ENCODE measurements at places on chromosomes 3 and 15.

GRCh38 chr15:70596354-70597055 is 166.9 kb downstream of the UACA start:
- DNase-seq = no peak

DNA sequence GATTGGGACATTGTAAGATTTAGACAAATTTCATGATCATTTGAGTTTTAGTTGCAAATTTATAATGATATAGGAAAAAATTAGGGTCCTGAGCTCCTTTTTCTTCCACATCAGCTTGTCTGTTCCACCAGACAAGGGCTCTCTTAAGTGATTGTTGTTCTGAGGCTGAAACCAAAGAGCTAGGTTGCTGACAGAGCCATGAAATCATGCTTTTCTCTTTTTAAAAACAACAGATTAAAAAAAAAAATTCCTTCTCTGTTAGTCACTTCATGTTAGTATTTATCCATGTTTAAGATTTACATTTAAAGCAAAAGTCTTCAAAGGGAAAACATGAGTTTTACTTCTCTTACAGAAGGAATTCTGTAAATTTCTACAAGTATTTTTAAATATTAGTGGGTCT is 56.8 kb downstream of the ATP2C1 start:
- no peak for DNase-seq

GRCh38 chr3:49638445-49638844 is 35.7 kb upstream of the APEH start:
- no peak for DNase-seq

DNA sequence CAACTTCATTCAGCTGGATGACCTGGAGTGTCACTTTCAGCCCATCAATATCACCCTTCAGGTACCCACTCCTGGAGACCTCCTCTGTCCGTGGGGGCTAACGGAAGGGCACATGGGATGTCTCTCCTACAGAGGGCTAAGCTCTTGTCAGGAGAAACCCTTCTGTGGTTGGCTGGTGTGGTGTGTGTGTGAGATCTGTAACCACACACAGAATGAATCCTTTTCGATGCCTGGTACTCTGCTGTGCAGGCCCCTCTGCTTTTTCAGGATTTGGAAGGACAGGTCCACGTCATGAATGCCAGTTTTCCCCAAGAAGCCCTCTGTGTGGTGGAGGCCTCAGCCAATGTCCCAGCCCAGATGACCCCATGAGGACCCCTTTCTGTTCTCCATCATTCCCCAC is 117.7 kb upstream of the CTDSPL start:
- no peak for DNase-seq

GRCh38 chr15:92662762-92663161 is 7.2 kb upstream of the FAM174B start:
- DNase-seq = no peak

- no peak for DNase-seq
These were observed 7.2 kb upstream of the DGKG start for GRCh38 chr3:186369217-186369616.

GRCh38 chr3:36318621-36319200 is 61.6 kb upstream of the STAC start:
- no peak for DNase-seq

- peak; percentile 48 for DNase-seq
These were observed 152.2 kb downstream of the IGSF11 start for GRCh38 chr3:118882353-118882947.

DNA sequence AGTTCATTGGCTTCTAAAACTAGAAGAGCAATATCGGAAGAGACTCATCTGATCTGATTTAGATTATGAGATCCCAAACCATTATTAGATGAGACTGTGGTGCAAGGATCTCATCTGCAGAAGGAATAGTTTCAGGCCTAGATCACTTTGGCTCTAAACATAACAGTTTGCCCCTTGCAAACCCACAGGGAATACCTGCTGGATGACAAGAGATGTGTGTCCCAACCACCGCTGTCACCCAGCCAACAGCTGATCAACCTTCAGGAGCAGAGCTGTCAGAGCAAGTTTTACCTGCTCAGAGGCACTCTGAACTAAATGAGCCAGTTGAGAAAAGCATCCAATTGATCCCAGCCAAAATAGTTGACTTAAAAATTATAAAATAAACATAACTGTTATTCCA is 64.0 kb upstream of the ST3GAL6 start:
- DNase-seq = no peak

DNA sequence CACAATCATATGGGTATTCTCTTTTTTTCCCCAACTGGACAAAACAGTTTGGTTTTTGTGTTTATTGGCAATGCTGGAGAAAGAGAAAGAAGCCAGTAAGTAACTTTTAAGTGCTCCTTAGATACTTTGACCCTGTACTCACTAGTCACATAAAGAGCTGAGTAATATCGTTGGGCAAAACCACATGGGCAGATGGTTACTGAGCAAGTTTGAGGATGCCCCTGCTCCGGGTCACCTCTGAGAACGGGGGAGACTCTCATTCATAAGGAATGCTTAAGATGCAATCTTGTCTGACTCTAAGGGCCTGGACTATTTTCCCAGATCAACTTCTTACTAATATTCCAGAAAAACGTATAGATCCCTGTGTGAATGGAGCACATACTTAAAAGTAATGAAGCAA is 106.4 kb upstream of the SLC2A2 start:
- DNase-seq = no peak

- no peak for DNase-seq
These were observed 57.3 kb downstream of the FRMD5 start for GRCh38 chr15:44137750-44138149.

- DNase-seq = peak; percentile 72
These were observed 513.4 kb downstream of the SHQ1 start for GRCh38 chr3:72334681-72335457.

- DNase-seq = no peak
These were observed 67.4 kb upstream of the MEX3B start for GRCh38 chr15:82113106-82113715.

DNA sequence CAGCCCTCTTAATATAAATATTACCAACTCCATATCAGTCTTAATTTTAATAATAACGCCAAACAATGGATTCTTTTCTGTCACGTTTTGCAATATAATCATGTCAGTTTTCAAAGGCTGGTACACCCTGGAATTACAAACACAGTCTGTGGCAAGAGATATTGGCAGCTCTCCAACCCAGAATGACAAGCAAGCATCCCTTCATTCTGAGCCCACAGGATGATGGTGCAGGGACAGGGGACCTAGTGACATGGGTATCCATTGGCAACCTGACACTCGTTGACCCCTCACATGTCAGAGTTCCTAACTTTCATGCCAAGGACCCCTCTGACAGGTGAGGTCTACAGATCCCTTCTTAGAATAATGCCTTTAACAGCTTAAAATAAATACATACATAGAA is 154.5 kb upstream of the TSC22D2 start:
- DNase-seq = peak; percentile 37

- DNase-seq = no peak
These were observed 3.7 kb downstream of the IGF2BP2 start for GRCh38 chr3:185820973-185821758.

DNA sequence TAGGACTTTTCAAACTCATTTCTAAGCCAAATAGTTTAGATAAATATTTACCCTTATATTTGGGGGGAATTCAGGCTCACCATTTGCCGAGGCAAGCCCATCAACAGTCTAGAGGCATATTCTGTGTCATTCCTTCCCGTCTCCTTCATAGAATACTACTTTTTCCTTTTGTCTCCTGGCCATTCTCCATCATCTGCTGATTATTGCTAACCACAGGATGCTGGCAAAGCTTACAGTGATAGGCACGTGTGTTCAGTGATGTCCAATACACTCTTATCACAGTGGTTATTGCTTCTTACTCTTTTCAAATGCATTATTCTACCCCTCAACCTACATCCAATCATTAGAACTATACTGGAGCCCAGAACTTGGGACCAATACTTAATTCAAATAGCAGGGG is 130.6 kb upstream of the ZBED2 start:
- DNase-seq = no peak

GRCh38 chr3:56799251-56799882 is 2.4 kb downstream of the ARHGEF3 start:
- DNase-seq = peak; percentile 47

- no peak for DNase-seq
These were observed 127.6 kb upstream of the GBE1 start for GRCh38 chr3:81888914-81889557.

GRCh38 chr3:59406943-59407342 is 357.1 kb upstream of the CFAP20DC start:
- no peak for DNase-seq

DNA sequence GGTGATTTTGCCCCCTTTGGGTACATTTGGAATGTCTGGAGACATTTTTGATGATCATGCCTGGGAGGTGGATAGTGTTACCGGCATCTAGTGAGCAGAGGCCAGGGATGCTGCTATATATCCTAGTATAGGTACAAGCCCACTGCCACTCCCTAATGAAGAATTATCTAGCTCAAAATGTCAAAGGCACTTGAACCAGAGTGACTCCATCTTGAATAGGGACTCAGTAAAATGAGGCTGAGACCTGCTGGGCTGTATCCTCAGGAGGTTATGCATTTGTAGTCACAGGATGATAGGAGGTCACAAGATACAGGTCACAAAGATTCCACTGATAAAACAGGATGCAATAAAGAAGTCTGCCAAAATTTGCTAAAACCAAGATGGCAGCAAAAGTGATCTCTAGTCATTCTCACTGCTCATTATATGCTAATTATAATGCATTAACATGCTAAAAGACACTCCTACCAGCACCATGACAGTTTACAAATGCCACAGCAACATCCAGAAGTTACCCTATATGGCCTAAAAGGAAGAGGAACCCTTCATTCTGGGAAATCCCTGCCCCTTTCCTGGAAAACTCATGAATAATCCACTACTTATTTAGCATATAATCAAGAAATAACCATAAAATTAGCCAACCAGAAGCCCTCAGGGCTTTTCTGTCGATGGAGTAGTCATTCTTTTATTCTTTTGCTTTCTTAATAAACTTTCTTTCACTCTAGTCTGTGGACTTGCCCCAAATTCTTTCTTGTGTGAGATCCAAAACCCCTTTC is 40.0 kb upstream of the FAM3D start:
- no peak for DNase-seq

GRCh38 chr3:132867956-132868355 is 145.7 kb upstream of the NPHP3 start:
- no peak for DNase-seq

DNA sequence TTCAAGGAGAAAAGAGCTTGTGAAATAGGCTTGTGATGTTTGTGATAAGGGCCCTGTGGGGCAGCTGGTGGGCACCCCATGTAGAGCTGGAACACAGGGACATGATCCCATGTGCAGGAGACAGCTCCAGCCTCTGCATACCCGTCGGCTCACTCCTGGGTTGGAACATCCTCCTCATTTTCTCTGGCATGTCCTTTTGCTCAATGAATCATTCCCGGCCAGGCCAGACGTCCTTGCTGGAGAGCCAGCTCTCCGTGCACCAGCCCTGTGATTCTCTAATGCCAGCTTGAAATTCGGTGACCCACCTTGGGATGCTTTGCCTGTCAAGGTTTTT is 77.3 kb downstream of the SMAD3 start:
- no peak for DNase-seq

DNA sequence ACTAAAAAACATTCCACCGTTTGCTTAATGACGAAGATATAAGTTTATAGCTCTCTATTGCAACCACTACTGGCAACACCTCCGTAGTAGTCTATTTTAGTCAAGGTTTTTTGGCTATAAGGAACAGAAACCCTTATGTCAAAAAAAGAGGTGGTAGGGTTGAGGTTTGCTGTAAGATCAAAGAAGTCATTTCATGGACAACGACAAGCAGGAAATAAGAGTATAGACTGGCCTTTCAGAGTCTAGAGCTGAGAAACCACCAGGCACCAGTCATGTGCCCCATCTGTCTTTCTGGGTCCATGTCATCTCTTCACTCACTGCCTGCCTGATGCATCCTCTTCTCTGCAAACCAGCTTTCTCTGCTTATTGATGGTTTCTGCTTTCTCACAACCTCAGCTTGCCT is 42.7 kb downstream of the THBS1 start:
- DNase-seq = no peak

GRCh38 chr15:100757661-100758060 is 122.0 kb upstream of the ALDH1A3 start:
- no peak for DNase-seq

GRCh38 chr3:98702166-98702565 is 61.0 kb upstream of the ST3GAL6 start:
- DNase-seq = no peak

GRCh38 chr15:84983294-84983693 is 1.6 kb downstream of the PDE8A start:
- DNase-seq = no peak

DNA sequence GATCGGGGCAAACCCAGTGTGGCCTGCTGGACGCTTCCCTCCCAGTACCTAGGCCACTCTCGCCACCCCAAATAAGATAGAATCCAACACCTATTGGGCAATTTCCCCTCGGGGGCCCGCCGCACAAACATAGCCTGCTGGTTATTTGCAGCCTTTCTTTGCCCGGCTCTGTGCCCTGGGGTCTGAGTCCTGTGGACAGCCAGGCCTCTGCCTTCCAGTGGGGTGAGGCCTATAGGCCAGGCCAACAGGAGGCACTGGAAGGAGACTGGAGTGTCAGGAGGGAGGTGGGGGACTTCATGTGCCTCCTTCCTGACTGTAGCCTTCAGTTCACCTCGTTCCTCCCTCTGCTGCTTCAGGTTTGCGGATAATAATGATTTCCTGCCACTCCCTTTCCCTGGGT is 47.4 kb upstream of the LDHAL6B start:
- DNase-seq = no peak

DNA sequence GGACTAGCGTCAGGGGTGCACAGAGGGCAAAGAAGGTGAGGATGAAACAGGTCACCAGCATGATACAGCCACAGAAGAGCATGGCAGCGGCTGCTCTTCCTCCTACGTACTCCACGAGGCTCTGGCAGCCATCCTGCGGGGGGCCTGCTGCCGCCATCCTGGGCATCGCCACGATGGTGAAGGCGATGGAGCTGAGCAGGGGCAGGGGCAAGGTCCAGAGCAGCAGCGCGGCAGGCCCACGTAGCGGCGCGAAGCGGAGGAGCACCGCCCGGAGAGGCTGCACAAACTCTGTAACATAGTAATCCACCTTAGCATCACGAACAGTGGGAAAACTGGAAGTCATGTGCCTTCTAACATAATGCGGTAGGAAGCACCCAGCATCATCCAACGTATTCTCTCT is 491.6 kb downstream of the PYDC2 start:
- DNase-seq = no peak

GRCh38 chr3:81871358-81872155 is 110.1 kb upstream of the GBE1 start:
- no peak for DNase-seq

GRCh38 chr15:29734917-29735572 is 87.2 kb downstream of the TJP1 start:
- DNase-seq = no peak

- no peak for DNase-seq
These were observed 98.5 kb downstream of the LARS2 start for GRCh38 chr3:45486926-45487325.

GRCh38 chr3:32780071-32780734 is 37.6 kb upstream of the TRIM71 start:
- no peak for DNase-seq

DNA sequence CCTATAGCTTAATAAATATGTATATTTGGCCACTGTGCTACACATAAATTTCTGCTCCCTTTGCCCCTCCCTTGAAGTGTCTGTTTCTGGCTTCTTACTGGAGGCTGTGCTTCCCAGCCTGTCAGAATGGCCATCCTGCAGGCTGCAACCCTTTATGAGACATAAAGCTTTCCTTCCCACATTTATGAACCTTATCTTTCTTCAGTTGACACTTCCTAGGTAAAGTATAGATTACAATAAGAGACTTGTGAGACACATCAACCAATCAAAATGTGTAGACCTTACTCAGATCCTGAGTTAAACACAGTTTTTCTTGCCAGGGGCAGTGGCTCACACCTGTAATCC is 29.5 kb downstream of the SCN11A start:
- no peak for DNase-seq

GRCh38 chr3:7508821-7509220 is 647.9 kb downstream of the GRM7 start:
- DNase-seq = no peak

Measured in NCI-H1092 (cell line).